ENCODE measurements at places on chromosomes 4 and X. TPM values are rescaled to one million over a fixed set of nuclear protein-coding genes. Genes with fewer than 3 reads are reported as not detected.

DNA sequence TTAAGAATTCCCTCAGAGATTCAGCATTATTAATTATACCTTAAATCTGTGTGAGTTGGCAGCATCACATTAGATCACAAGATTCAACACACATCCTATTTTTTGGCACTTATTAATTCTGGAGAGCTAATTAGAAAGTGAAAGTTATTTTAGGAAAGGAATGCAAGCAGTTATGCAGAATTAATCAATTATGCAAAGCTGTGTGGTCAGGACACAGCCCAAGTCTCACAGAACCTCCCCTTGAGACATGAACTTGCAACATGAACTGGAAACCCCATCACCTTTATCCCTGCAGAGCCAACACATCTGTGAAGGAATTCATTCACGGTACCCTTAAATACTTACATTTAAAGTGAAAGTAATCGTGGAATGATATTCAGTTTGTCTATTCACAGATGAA lies 80.5 kb downstream of the TSPAN5 start:
- no peak overlapping the region for H3K4me3 ChIP-seq
- no peak overlapping the region for H3K27ac ChIP-seq
- H3K4me1 ChIP-seq, result no peaks in the 10 kb centered on the region
- no peaks in the 10 kb centered on the region for H3K27me3 ChIP-seq
- no peak for DNase-seq
- H3K36me3 ChIP-seq, result no peaks in the 10 kb centered on the region

- no peak overlapping the region for H3K27ac ChIP-seq
- no peak for DNase-seq
- H3K4me1 ChIP-seq, result no peaks in the 10 kb centered on the region
- no peak overlapping the region for H3K4me3 ChIP-seq
- no peaks in the 10 kb centered on the region for H3K27me3 ChIP-seq
These were observed 46.3 kb upstream of the CLCN4 start for GRCh38 chrX:10110316-10110935.

- no peak for DNase-seq
- no peaks in the 10 kb centered on the region for H3K27me3 ChIP-seq
- H3K4me1 ChIP-seq, result peaks cover 3% of the 10 kb centered on the region
- no peak overlapping the region for H3K27ac ChIP-seq
- no peak overlapping the region for H3K4me3 ChIP-seq
- H3K36me3 ChIP-seq, result no peaks in the 10 kb centered on the region
These were observed 23.4 kb downstream of the RBM47 start for GRCh38 chr4:40606239-40606767.

DNA sequence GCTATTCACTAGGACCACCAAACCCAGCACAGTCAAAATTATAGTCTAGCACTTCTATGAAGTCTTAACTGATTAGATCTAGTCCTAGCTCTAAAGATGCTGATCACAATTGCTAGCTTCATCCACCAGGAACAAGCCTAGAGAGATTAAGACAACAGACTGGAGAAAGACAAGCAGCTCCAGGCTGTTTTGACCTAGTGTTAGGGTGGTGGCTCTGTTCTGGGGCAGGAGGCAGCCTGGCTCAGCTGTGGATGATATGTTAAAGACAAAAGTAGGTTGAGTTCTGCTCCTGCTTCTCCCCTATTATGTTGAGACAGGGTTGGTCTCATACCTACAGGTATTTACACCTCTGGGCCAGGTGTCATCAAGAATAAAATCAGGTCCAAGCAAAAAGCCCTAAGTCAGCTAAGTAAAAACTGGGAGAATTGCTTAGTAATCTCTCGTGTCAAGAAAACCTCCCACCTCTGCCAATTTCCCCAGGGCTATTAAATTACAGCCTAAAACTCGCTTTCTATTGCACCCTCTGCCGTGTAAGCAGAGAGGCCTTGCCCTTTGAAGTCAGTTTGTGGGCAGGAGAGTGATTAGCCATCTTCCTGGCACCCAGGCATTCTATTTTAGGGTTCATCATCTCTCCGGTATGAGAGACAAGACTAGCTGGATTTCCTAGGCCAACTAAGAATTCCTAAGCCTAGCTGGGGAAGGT lies 39.9 kb downstream of the RAB40AL start:
- no peak overlapping the region for H3K4me3 ChIP-seq
- no peaks in the 10 kb centered on the region for H3K27me3 ChIP-seq
- H3K36me3 ChIP-seq, result no peaks in the 10 kb centered on the region
- no peak overlapping the region for H3K27ac ChIP-seq
- DNase-seq, result no peak

DNA sequence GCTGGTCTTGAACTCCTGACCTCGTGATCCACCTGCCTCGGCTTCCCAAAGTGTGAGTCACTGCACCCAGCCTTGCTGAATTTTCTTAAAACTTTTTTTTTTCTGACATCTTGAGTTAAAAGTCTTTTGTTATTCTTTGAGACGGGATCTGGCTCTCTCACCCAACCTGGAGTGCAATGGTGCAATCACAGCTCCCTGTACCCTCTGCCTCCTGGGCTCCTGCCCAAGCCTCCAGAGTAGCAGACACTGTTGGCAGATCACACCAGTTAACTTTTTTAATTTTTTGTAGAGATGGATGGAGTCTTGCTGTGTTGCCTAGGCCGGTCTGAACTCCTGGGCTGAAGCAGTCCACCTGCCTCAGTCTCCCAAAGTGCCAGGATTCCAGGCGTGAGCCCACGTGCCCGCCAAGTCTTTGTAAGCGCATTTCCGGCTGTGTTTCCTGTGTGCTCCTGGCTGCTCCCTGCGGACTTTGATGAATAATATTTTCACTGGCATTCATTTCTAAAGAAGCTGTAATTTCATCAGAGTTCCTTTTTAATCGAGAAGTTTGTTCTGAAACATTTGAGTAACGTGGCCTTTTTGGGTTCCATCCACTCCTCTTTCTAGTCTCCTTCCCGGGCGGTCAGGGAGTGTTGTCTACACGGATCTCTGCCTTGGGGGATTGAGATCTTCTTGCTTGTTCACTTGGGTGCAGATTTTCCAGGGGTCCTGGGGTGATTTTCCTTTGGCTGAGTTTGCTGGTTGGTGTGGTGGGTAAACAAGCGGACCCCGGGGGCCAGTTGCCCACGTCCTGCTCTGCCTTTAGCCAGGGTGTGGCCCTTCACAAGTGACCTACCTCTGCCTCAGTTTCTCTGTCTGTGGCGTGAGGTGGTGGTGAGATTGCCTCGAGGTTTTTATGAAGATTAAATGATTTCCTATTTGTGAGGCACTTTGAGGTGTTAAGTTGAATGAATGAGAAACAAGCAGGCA lies 44.4 kb downstream of the PCGF3 start:
- H3K36me3 ChIP-seq, result no peaks in the 10 kb centered on the region
- no peaks in the 10 kb centered on the region for H3K27me3 ChIP-seq
- H3K4me1 ChIP-seq, result no peaks in the 10 kb centered on the region
- no peak overlapping the region for H3K4me3 ChIP-seq

- H3K27ac ChIP-seq, result no peak overlapping the region
- H3K4me1 ChIP-seq, result no peaks in the 10 kb centered on the region
- H3K36me3 ChIP-seq, result no peaks in the 10 kb centered on the region
- H3K27me3 ChIP-seq, result no peaks in the 10 kb centered on the region
These were observed 472.2 kb upstream of the TENM3 start for GRCh38 chr4:181770971-181771370.

DNA sequence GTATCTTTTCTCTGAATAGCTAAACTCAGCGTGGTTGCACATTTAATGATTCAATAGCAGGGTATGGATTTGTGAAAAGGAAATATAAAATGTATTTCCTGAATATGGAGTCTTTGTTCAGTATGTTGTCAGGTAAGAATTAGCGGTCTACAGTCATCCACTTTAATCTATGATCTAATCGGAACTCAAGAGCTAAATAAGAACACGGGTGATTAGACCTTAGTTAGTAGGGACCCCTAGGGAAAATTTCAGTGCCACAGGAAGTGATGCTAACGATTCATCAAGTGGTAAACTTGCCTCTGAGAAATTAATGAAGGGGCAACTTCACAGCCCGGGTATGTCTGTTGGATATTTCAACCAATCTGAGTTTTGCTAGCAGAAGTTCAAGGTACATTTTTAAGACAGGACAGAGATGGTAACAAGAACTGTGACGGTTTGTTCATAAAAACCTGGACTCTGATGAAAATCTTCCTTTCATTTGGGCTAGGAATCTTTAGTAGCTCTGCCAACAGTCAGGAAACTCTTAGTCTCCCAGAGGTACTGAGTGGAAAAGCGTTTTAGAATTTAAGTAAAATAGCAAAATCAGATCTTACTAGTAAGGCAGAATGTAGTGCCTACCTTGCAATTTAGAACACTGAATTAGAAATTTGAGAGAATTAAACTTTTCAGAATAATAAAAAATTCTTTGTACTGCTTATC lies 47.1 kb downstream of the PCDH7 start:
- H3K27me3 ChIP-seq, result no peaks in the 10 kb centered on the region
- DNase-seq, result no peak
- no peak overlapping the region for H3K27ac ChIP-seq
- no peak overlapping the region for H3K4me3 ChIP-seq

DNA sequence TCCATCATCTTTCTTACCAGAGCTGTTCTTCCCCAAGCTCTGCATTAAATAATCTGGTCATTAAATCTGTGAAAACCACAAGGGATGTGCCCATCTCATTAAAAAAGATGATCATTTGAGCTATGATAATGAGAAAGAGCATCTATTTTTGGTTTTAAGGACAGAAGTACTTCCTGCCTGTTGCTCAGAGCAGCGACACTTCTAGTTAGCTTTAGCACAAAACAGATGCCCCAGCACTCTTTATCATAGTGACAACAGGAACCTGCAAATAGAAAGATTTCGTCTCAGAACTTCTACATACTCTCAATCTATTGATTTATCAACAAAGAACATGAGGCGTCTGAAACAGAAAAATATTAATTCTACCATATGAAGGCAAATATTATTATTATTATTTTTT lies 140.1 kb downstream of the APBB2 start:
- H3K4me3 ChIP-seq, result no peak overlapping the region
- peaks cover 2% of the 10 kb centered on the region for H3K4me1 ChIP-seq
- no peak overlapping the region for H3K27ac ChIP-seq

DNA sequence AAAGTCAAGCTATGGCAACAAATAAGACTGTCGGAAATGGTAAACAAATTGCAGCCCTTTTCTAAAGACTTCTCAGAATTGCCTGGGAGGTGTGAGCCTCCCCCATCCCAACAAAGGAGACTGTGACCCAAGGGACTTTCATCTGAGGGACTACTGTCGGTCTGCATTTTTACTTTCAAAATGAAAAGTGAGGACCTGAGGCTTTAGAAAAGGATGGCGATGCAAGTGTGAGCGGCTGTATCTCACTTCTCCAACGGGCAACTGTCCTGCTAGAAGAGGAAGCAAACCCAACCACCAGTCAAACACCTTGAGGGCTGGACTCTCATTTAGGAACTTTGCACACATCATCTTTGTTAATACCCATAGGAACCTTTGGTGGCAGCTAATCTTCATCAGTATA lies 62.6 kb upstream of the CLNK start:
- no peaks in the 10 kb centered on the region for H3K27me3 ChIP-seq
- DNase-seq, result no peak
- H3K4me1 ChIP-seq, result no peaks in the 10 kb centered on the region
- no peaks in the 10 kb centered on the region for H3K36me3 ChIP-seq
- no peak overlapping the region for H3K4me3 ChIP-seq

GRCh38 chr4:185201977-185202962 lies 1.5 kb downstream of the CFAP97 start:
- peak overlapping the region; percentile 67 for H3K27ac ChIP-seq
- peaks cover 10% of the 10 kb centered on the region for H3K4me1 ChIP-seq
- H3K4me3 ChIP-seq, result peak overlapping the region; percentile 67
- H3K27me3 ChIP-seq, result no peaks in the 10 kb centered on the region

DNA sequence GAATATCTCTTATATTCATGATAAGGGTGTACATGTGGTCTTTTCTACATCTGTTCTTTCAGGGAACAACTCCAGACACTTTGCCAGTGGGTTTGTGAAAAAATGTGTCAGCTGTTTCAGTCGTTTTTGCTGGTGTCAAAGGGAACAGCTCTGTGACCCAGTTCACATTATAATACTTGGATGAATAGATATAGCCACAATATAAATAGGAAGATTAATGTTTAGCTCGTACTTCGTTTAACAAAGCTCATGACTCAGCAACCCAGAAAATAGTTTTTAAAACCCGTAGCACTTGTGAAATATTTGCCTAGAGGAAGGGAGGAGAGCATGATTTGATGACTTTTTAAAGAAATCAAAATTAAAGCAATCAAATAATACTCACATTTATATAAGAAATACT lies 7.9 kb downstream of the LIAS start:
- no peaks in the 10 kb centered on the region for H3K36me3 ChIP-seq
- no peak overlapping the region for H3K27ac ChIP-seq
- no peaks in the 10 kb centered on the region for H3K4me1 ChIP-seq
- H3K4me3 ChIP-seq, result no peak overlapping the region
- no peaks in the 10 kb centered on the region for H3K27me3 ChIP-seq

GRCh38 chrX:18973527-18974192 lies 10.3 kb downstream of the PHKA2 start:
- H3K4me1 ChIP-seq, result no peaks in the 10 kb centered on the region
- H3K4me3 ChIP-seq, result no peak overlapping the region
- H3K36me3 ChIP-seq, result no peaks in the 10 kb centered on the region
- no peak for DNase-seq
- no peak overlapping the region for H3K27ac ChIP-seq

- no peaks in the 10 kb centered on the region for H3K36me3 ChIP-seq
- H3K27ac ChIP-seq, result no peak overlapping the region
- peaks cover 4% of the 10 kb centered on the region for H3K4me1 ChIP-seq
- no peak overlapping the region for H3K4me3 ChIP-seq
These were observed 47.1 kb downstream of the ARHGAP10 start for GRCh38 chr4:147778942-147779341.

- no peak for DNase-seq
- no peaks in the 10 kb centered on the region for H3K36me3 ChIP-seq
- H3K27ac ChIP-seq, result no peak overlapping the region
- no peaks in the 10 kb centered on the region for H3K27me3 ChIP-seq
These were observed 180.7 kb downstream of the CEP135 start for GRCh38 chr4:56129431-56129861.

GRCh38 chr4:1130316-1131186 lies 17.2 kb upstream of the RNF212 start:
- DNase-seq, result peak; percentile 81
- H3K4me3 ChIP-seq, result no peak overlapping the region
- no peaks in the 10 kb centered on the region for H3K27me3 ChIP-seq
- H3K27ac ChIP-seq, result no peak overlapping the region
- H3K36me3 ChIP-seq, result no peaks in the 10 kb centered on the region
- H3K4me1 ChIP-seq, result peaks cover 4% of the 10 kb centered on the region

DNA sequence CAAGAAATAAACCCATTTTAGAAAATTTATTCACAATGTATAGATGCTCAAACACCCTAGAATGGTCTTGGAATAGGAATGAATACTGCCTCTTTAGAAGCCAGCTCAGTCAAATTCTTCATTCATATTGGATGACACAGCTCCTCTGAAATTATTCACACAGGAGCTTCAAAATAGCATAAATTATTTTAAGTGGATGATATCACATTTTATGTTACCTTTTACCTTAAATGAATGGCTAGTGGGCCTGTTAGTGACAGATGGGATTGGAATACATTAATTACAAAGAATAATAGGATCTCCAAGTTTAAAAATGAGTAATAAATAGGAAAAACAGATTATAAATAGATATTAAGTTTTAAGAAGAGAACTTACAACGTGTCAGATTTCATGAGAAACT lies 184.4 kb downstream of the GABRB1 start:
- no peak overlapping the region for H3K4me3 ChIP-seq
- no peaks in the 10 kb centered on the region for H3K36me3 ChIP-seq
- no peak overlapping the region for H3K27ac ChIP-seq
- no peaks in the 10 kb centered on the region for H3K27me3 ChIP-seq
- no peaks in the 10 kb centered on the region for H3K4me1 ChIP-seq

Gene TMPRSS11B
- not detected for total RNA-seq

Gene DCHS2
- 0.47 TPM for total RNA-seq

Gene SLC10A4
- total RNA-seq, result 0.13 TPM

Gene GPM6B
- 16.0 TPM for total RNA-seq

Gene FGF2
- 16.9 TPM for total RNA-seq

Gene MAGEE2
- not detected for total RNA-seq

Gene IL2
- total RNA-seq, result not detected

Gene PCDH7
- 10.2 TPM for total RNA-seq

Gene P2RY4
- 0.31 TPM for total RNA-seq

Gene MAGEC1
- not detected for total RNA-seq

Gene TRIM61
- 0.54 TPM for total RNA-seq

Gene ARX
- 0.31 TPM for total RNA-seq

Gene GLRA2
- not detected for total RNA-seq

All from kidney (tissue), 22 donors.